ENCODE measurements at places on chromosomes 6 and 20. TPM values are rescaled to one million over a fixed set of nuclear protein-coding genes. Genes with fewer than 3 reads are reported as not detected.

GRCh38 chr6:90123831-90124230, 172.8 kb downstream of the BACH2 start:
- peaks cover 4% of the 10 kb centered on the region for H3K4me1 ChIP-seq
- no peak overlapping the region for H3K4me3 ChIP-seq
- no peak overlapping the region for H3K27ac ChIP-seq
- no peaks in the 10 kb centered on the region for H3K27me3 ChIP-seq

DNA sequence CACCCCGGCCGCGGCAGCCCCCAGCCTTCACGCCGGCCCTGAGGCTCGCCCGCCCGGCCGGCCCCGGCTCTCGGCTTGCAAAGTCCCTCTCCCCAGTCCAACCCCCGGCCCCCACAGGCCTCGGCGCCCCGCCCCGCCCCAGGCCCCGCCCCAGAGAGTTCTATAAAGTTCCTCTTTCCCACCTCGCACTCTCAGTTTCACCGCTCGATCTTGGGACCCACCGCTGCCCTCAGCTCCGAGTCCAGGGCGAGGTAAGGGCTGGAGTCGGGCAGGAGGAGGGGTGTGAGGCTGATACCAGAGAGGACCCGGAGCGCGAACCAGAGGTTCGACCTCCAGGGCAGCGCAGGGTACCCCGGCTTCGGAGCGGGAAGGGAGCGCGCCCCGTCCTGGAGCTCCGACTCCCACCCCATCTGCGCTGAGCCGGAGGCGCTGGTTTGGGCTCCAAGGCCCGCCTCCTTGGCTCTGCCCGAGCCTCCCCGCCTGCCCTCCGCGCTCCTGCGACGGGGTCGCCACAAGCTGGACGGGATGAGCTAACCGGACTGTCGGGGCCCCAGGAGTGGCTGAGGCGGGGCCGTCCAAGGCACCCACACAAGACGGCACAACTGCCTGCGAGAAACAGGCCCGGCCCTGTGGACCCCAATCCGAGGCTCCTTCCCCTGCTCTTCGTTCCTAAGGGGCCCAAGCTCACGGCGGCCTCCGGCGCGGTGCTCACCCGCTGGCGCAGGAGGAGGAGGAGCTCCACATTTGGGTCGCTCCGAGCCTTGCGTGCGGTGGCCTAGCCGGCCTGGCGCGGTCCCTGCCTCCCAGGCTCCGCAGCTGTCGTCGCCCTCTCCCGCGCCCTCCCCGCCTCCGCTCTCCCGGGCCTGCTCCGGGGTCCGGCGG, at the start of gene IRF4:
TSS of gene IRF4 (plus strand) at position 194 of the 882 bp plus-strand sequence. CDS start 1,401 bp downstream, outside the sequence.
- H3K4me1 ChIP-seq: peaks cover 7% of the 10 kb centered on the region
- peak within 1 kb of the TSS; percentile 61 for H3K4me3 ChIP-seq
- H3K27me3 ChIP-seq: peaks cover 87% of the 10 kb centered on the region
- DNase-seq: no peak
- H3K36me3 ChIP-seq: no peaks in the 10 kb centered on the region

- DNase-seq: no peak
- H3K4me3 ChIP-seq: no peak overlapping the region
- no peak overlapping the region for H3K27ac ChIP-seq
Observed at GRCh38 chr6:157305670-157306653, 17.4 kb downstream of the TMEM242 start.

DNA sequence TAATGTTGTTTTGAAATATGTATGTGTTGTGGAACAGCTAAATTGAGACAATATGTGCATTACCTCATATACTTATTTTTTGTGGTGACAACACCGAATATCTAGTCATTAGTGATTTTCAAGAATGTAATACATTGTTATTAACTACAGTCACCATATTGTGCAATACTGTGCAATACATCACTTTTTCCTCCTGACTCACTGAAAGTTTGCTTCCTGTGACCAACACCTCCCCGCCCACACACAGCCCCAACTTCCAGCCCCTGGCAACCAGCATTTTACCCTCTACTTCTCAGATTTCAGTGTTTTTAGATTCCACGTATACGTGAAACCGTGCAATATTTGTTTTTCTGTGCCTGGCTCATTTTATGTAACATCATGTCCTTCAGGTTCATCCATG, 627.9 kb downstream of the PRKN start:
- no peak overlapping the region for H3K4me3 ChIP-seq
- no peaks in the 10 kb centered on the region for H3K36me3 ChIP-seq
- H3K27me3 ChIP-seq: peaks cover 7% of the 10 kb centered on the region
- peaks cover 4% of the 10 kb centered on the region for H3K4me1 ChIP-seq
- H3K27ac ChIP-seq: no peak overlapping the region
- DNase-seq: no peak

Gene GHRH
- 0.75 TPM for total RNA-seq

Gene SRF
- 29.1 TPM for total RNA-seq

Data from progenitor cell of endocrine pancreas (in vitro differentiated cells).